ENCODE measurements at places on chromosomes 12 and 14.

GRCh38 chr12:92059960-92060359, 85.7 kb downstream of the BTG1 start:
- DNase-seq = no peak

DNA sequence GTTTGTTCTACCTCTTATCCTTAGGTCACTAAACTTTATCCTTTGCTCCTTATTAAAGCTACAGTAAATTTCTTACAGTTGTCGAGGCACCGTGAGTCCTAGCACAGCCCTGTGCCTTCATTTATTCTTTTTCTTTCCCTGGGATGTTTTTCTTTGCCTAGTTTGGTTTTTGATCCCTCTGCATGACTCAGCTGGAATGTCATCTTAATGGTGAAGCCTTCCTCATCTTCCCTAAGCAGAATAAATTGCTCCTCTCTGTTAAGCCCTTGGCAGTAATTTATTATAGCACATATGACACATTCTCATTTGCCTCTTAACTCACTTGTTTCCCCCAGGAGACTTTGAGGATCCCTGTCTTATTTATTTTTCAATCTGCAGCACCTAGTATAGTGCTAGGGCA, 16.6 kb downstream of the ACTR10 start:
- no peak for DNase-seq

- DNase-seq = no peak
Measured at GRCh38 chr12:2352203-2352602, 299.4 kb downstream of the CACNA1C start.

GRCh38 chr14:87434011-87434410, 559.0 kb downstream of the GALC start:
- DNase-seq = no peak

DNA sequence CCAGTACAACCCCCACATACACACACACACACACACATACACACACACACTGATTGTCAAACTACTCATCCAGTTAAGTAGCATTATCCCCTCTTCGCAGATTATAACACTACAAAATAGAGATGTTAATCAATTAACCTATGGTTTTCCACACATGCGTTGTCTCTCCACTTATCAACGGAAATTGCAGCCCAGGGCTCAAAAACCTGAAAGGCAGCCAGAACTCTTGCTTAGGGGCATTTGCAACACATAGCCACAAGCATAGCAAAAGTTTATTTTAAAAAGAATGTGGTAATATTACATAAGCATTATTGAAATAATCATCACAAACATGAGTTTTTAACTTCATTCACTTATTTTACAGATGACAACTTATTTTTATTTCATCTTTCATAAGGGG, 265.8 kb downstream of the SLC16A7 start:
- DNase-seq = no peak

- no peak for DNase-seq
Measured at GRCh38 chr12:16553457-16553856, 52.5 kb downstream of the LMO3 start.

DNA sequence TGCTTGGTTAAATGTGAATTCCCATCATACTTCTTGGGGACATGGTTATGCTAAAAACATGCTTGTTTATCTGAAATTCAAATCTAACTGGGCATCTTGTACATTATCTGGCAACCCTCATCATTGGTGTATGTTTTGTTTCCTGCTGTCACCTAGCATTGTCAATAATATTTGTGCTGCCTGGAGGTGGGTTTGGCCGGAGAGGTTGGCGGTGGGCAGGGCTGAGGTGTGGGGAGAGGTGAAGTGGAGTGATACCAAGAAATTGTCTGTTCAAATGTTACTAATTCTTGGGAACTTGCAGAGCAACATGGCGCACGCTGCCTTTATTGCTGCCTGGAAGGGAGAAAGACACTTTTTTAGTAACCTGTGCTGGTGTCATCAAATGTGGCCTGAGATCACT, 280.5 kb downstream of the VRK1 start:
- DNase-seq = no peak

GRCh38 chr12:29617407-29617803, 119.9 kb upstream of the OVCH1 start:
- no peak for DNase-seq

GRCh38 chr12:117134059-117134458, 34.8 kb upstream of the TESC start:
- DNase-seq = no peak

GRCh38 chr12:1917172-1918070, 1.0 kb downstream of the CACNA2D4 start:
- DNase-seq = no peak

GRCh38 chr12:123225443-123225842, 7.5 kb downstream of the MPHOSPH9 start:
- DNase-seq = no peak

GRCh38 chr14:44803239-44803905, 158.4 kb downstream of the KLHL28 start:
- no peak for DNase-seq

DNA sequence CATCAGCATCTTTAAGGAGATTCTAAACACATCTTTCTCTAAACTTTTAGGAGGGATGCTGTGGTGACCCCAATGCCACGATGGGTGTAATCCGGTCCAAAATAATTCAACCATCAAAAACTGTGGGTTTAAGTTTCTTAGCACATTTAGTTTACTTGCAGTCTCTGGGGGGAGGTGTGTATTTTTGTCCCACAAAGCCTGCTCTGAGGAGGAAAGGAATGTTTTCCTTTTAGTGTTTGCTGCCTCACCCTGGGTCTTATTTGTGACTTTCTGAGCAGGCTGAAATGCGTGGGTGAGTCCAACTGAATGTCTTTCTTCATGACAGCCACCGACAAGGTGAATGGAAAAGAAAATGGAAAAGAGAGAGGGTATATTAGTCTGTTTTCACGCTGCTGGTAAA, 1324.7 kb downstream of the AACS start:
- no peak for DNase-seq

GRCh38 chr12:75086091-75087038, 123.3 kb downstream of the KCNC2 start:
- no peak for DNase-seq

DNA sequence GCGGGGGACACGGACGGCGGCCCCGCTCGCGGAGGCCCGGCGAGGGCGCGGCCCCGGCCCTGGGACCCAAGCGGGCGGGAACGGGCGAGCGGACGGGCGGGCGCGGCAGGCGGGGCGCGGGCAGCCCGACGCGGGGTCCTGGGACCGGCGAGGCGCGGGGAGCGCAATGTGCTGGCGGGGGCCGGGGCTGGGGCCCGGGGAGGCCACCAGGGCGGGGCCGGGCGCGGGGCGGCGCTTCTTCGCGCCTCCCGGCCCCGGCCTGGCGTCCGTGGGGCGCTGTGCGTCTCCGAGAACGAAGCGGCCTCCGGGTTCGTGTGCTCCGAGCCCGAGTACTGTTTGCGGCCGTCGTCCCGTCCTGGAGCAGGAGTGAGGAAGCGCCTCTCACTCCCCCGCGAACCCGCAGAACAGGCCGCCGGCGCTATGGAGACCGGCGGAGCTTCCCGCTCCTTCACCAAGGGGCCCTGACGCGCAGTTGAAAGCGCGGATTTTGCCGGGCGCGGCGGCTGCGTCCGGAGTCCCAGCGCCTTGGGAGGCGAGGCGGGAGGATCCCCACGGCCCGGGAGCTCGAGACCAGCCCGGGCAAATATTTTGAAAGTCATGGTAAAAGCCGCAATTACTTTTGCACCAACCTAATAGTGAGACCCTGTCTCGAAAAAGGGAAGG, 420 bp upstream of the ANKLE2 start:
- DNase-seq = peak; percentile 81

DNA sequence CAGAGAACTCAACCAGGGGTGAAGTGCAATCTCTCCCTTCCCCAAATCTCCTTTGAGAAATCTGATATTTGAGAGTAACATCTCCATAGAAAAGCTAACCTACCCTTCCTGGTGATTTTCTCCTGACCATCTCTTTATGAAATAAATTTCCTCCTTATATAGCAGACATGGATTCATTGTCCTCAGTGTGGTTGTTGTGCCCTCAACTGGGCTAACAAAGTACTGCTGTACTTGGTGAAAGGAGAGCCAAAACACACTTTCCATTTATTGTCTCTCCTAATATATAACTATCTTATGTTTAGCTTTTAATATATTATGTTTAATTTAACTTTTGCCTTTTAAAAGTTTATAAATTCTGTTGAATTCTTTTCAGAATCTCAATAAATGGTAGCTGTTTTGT, 65.1 kb upstream of the SLCO1B1 start:
- DNase-seq = no peak

DNA sequence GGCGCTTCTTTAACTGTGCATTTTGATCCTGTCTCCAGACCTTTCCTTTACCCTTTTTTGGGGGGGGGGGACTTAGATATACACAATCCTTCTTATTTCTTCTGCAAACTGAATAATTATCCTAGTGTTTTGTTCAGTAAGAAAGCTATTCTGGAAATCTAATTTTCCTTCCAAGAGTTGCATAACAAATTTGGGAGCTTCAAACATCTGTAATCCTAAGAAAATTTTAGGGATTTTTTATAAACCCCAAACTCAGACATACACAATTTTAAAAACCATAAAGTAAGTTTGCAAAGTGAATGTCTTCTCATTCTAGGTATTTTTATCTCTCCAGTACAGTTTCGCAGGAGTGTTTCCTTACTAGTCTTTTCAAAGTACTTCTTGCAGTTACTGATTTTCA, 182.7 kb upstream of the E2F7 start:
- no peak for DNase-seq

- DNase-seq = no peak
Measured at GRCh38 chr14:104925855-104926609, 1.4 kb downstream of the PLD4 start.

DNA sequence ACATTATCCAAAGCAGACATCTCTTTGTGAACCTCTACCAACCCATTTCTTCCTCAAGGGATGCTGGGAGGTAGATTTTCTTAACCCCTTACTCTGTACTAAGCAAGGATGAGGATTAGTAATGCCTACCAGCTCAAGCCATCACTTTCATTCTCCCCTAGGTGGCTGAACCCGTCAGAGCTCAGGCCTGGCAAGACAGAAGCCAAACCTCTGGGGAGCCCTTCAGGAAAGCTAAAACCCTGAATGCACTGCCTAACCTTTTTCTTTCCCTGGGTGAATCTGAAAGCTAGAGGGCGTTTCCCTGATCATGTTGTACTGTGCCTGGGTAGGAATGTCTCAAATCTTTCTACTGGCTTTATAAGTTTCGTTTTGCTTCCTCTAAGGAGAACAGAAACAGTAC, 617.3 kb downstream of the RPL10L start:
- no peak for DNase-seq

- DNase-seq = no peak
Measured at GRCh38 chr12:92036061-92036620, 109.5 kb downstream of the BTG1 start.

GRCh38 chr12:68806488-68807237, 1.3 kb upstream of the MDM2 start:
- DNase-seq = no peak

DNA sequence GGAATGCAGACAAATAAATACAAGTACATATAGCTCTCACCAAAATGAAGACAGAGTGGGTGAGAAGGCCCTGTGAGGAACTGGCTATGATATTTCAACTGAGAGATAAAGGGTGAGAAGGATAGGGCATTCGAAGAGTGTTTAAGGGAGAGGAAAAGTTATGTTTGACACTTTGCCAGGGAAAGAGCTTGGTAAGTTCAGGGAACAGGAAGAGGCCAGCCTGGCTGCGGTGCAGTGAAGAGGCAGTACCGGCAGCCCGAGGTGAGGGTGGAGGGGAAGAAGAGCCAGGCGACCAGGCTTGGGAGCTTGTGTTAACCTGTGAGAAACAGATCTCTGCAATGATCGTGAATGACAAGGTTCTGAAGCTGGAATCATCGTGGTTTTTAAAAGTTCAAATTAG, 84.7 kb upstream of the RFX4 start:
- no peak for DNase-seq

DNA sequence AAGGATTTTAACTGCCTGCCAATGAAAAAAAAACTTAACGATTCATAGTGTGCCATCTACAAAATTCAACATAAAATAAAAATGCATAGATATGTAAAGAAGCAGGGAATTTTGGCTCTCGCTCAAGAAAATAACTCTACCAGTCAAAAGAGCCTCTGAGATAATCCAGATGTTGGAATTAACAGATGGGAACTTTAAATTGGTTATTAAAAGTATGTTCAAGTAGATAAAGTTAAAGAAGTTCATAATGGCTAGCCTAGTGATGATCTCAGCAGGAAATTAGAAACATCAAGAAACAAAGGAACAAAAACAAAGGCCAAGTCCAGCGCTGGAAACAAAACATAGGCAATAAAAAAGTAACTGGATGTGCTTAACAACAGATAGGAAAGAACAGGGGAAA, 23.1 kb downstream of the PIK3C2G start:
- DNase-seq = no peak

DNA sequence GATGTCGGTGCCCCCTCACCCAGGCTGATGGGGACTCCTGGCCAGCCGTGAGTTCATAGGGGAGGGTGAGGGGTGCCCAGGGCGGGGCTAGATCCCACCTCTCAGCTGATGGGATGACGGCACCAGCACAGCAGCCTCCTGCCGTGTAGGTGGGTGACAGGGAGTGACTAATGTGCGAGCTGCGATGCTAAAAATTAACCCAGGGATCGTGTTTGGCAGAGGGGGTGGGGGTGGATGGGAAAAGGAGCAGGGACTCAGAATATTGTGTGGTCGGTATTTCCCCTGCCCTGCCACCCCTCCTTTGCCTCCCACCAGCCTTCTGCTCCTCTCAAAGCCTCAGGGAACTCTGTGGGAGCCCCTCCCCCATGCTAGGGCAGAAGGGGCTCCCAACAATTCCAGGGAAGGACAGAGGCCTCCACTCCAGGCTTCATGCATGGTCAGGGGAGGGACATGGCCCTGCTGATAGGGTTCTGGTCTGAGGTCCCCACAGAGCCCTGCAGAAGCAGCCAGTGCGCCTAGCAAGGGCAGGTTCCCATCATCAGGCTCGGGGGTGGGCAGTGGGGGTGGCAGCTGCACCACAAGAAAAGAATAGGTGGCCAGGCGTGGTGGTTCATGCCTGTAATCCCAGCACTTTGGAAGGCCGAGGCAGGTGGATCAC, 12.5 kb downstream of the TAMALIN start:
- DNase-seq = no peak

DNA sequence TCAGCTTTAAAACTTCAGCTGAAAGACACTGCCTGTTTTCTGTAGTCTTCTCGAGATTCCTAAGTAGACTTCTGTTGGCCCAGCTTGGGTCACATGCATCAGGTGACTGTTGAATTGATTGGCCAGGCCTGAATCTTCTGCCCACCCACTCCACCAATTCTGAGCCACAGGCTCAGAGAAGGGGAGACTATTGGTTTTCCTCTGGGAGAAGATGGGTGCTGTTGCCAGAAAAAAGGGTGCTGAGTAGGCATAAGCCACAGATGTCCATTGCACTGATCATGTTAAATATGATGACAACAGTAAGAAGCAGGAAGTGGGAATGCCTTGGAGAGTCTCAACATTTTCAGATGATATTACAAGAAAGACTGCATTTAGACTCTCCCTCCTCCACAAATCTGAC, 6.8 kb upstream of the SPTLC2 start:
- DNase-seq = no peak

DNA sequence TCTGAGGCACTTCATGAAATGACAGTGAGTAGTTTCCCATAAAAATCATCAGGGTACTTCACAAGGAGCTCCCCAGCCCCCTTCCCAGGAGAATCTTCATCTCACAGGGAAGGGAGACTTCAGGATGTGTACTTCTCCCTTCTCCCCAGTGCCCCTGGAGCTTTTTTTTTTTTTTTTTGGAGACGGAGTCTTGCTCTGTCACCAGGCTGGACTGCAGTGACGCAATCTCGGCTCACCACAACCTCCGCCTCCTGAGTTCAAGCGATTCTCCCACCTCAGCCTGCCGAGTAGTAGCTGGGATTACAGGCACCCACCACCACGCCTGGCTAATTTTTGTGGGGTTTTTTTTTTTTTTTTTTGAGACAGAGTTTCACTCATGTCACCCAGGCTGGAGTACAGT, 10.4 kb downstream of the ITPK1 start:
- no peak for DNase-seq

Data from stimulated activated CD4-positive, alpha-beta T cell treated with anti-CD3 and anti-CD28 coated beads, Interleukin-15, amount 100 ng/mL, for 1 hour (primary cell).